ENCODE measurements at places on chromosomes 11 and 22.
A peak's percentile ranks its signal among the peaks of the same experiment; 100 is the strongest.

- no peak for DNase-seq
Observed at GRCh38 chr22:19852177-19852781, 2.4 kb downstream of the GNB1L start.

- DNase-seq = no peak
Observed at GRCh38 chr11:96221244-96222070, 121.5 kb downstream of the MAML2 start.

- DNase-seq = no peak
Observed at GRCh38 chr11:117861151-117862018, 15.1 kb downstream of the FXYD6 start.

GRCh38 chr11:13271060-13271693 is 6.4 kb upstream of the BMAL1 start:
- DNase-seq = no peak

DNA sequence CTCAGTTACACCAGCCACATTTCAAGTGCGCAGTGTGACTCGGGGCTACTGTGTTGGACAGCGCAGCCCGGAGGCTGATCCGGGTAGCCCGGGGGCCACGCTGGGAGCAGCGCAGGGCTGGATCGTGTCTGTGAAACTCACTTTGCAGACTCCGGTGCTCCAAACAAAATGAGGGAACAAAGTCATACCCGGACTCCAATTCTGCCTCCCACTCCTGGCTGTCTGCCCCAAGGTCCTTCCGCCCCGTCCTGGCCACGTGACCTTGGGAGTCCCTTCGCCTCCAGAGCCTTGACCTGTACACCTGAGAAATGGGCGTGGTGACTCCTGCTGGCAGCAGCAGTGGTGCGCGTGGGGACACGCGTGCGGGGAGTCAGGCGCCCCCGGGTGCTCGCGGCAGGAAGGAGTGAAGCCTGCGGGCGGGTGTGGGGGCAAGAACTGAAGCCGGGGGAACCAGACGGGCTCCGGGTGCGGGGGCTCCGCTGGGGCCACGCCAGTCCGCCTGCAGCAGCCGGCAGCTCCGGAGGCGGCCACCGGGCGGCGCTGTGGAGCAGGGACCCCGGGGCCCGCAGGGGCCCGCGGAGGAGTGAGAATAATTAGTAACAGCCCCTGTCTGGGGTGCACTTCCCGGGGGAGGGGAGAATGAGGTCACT is 42.4 kb downstream of the KCNJ4 start:
- DNase-seq = no peak

DNA sequence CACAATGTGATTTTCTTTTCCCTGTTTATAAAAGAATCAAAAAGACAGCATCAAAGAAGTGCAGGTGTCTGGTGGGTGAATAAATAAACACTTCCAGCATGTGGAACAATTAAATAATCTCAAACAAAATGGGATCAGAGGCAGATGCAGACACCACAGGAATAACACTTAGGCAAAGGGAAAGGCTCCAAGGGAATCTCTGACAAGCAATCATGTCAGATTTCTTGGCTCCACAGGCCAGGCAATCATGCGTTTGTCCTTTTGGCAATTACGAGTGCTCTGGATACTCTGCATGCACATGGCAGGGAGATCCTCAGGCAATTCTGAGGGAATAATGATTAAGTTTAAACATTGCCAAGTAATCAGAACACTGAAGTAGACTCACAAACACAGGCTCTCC is 403.5 kb upstream of the LUZP2 start:
- DNase-seq = no peak

DNA sequence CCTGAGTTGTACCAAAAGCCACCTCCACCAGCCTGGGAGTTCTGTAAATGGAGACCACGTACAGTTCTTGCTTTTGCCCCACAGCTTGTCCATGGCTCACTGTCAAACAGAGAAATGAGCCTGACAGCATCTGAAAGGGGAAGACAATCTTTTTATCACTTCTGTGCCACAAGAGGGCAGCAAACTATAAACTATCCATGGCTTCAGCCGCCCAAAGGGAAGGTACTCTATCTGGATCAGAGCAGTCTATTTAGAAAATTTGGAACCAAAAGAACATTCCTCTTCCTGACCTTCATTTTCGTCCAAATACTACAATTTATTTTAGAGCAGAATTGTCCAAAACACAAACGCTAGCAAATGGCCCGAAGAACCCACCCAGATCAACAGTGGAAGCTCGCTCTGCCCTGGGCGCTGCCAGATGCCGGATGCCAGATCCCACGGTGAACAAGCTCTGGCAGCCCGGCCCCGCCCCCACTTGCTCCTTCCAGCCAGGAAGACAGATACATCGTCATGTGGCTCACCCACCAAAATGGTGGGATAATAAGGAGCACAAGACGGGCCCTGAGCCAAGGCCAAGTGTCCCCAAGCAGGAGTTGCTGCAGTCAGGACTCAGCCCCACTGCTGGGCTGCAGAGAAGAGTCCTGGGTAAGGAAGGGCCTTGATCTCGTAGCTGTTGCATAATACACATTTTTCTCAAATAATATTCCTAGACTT is 23.9 kb upstream of the SCGB1A1 start:
- peak; percentile 72 for DNase-seq

DNA sequence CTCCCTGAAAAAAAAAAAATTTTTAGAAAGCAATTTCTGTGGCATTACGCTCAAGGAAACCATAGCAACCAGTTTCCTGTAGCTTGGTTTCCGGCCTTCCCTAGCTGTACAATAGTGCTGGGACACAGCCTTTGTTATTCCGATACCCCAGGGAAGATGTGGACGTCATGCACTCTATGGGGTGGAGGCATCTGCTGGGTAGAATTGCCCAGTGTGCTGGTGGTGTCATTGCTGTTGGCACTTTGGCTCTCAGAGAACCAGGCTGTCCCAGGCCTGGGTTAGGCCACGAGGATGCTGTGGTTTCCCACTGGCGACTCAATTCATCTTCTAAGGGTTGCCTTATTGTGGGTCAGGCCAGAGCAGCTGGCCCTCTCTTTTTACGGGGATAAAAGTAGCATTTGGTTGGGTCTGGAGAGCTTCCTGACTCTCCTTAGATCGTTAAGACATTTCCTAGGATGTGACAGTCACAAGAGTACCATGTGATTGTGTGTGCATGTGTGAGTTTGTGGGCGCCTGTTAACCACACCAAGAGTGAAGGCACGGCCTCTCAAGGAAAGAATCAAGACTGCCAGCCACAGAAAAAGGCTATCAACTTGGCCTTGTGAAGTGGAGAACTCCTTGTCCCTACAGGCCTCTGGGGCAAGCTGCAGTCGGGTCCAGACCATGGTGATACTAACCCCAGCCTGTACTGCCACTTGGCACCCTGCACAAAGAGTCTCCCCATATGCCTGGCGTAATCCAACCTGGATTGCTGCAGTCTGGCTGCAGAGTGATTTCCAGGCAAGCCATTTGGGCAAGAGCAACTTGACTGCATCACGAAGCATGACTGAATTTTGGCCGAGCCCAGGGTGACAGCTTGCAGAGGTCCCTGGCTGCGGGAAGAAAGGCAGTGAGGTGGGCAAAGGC is 35.9 kb upstream of the NAV2 start:
- DNase-seq = peak; percentile 93
